ENCODE measurements at places on chromosomes 3 and 15.

GRCh38 chr3:69161587-69162307 lies 39.4 kb upstream of the LMOD3 start:
- DNase-seq: no peak

DNA sequence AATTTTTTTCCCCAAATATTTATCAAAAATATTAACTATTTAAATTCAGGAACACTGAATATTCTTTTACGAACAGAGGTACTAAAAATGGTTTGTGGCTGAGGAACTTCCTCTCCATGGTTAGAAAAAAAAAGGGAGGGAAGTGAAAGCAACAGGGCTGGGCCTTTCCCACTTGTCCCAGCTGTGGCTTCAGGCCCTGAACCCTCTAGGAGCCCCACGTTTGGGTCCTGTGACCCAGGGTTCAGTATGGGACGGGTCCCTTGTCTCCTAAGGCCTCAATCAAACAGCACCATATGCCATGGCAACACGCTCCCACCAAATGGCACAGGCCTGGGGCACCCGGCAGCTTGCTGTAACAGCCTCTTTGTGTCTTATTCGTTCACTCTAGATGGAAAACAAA lies 32.4 kb downstream of the POC1A start:
- DNase-seq: no peak

- no peak for DNase-seq
These were observed 1501.2 kb upstream of the CADM2 start for GRCh38 chr3:83457551-83457950.

GRCh38 chr15:60363903-60364611 lies 33.7 kb downstream of the ANXA2 start:
- no peak for DNase-seq

- DNase-seq: no peak
These were observed 168.5 kb upstream of the FAM3D start for GRCh38 chr3:58835086-58835485.

GRCh38 chr15:79724312-79724711 lies 172.5 kb downstream of the MTHFS start:
- no peak for DNase-seq

GRCh38 chr3:122003606-122004005 lies 18.4 kb downstream of the ILDR1 start:
- no peak for DNase-seq

DNA sequence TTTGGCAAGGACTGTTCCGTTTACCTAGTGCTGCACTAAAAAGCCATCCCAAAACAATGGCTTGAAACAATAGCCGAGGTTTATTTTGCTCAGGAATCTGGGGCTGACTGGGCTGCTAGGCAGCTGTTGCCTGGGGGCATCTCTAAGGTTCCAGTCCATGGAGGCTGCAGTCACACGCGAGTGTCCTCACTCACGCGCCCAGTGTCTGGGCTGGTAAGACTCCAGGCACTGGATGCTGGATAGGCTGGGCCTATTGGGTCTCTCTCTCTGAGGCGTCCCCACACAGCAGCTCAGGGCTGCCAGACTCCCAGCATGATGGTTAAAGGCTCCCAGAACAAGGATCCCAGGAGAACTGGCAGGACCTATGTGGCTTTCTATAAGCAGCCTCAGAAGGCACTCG lies 34.2 kb downstream of the ALS2CL start:
- DNase-seq: no peak

DNA sequence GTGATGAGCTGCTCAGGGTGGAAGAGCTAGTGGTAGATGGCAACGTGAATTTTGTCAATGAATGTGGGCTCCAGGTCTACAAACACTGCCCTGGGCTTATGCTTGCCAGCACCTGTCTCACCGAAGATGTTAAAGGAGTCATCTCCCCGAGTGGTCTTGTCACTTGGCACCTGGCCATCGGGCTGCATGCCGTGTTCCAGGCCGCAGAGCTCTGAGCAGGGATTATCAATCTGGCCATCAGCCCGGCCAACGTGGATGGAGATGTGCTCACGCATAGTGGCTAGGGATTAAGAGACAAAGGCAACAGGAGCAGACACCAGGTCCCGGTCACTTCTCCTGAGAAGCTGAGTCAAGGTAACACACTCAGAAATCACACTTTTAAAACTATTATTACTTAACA lies 54.8 kb upstream of the ACTC1 start:
- DNase-seq: no peak

DNA sequence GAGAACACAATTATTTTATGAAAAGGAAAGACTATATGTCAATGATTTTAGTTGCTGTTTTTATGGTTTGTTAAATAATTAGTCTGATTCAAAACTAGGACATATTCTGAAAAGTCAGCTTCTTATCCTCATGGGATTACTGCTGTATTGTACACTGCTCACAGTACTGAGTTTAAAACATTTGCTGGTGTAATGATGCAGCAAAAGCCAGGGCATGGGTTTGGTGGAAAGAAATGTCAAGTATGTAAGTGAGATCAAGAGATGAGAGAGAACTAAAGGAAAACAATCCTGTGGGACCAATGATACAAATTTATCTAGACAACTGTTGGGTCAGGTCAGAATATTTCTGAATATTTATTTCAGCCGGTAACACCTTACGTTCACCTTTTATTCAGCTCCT lies 210.1 kb upstream of the ARHGEF26 start:
- DNase-seq: no peak

- no peak for DNase-seq
These were observed 17.4 kb upstream of the ADPGK start for GRCh38 chr15:72800833-72801481.

GRCh38 chr15:34365836-34366235 lies 1.2 kb downstream of the LPCAT4 start:
- DNase-seq: no peak

- DNase-seq: no peak
These were observed 225.9 kb upstream of the GAP43 start for GRCh38 chr3:115397433-115397832.

DNA sequence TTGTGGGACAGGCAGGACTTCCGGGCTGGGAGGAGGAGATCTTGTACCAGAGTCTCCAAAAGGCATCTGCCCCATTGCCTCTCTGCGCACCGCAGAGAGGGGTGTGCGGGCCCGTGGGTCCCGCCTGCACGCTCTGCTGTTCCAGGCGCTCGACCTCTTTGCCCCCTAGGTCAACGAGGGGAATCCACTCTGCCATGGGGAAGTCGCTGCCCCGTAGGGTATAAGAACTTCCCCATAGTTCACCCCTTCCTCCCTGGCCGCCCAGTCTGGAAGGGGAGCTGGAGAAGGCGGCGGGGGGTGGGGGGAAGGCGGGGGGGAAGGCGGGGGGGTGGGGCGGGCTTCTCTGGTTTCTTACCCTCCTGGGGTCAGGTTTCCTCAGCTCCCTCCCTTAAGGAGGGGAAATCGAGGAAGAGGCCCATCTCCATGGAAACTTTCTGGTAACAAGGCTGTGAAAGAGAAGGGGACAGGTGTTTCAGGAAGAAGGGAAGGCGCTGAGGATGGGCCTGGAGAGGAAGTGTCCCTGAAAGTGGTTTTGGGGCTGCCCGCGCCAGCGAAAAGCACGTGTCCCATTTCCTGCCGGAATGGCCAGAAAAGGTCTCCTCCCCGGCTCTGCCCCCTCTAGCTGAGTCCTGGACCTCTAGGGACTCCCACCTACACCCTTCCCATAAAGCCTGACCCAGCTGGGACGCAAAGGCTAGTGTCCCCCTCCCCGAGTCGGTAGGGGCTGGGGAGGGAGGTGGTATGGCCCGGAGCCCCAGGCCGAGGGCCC lies 27.5 kb downstream of the NR1I2 start:
- DNase-seq: no peak

DNA sequence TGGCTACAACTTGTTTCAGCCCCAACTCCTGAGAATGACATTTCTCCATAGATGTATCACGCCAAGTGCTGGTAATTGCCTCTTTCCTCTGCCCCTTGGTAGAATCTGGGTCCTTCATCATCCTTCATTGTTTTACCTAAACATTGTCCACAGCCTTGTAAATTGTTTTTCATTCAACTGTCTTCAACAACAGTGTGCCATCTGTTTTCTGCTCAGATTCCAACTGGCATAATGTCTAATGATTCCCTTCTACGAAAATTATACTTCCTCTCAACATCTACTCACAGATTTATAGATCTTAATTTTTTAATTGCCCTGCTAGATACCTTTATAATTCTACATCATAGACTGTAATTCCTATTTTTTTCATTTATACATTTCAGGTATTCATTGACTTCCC lies 226.9 kb downstream of the TPRG1 start:
- no peak for DNase-seq

GRCh38 chr3:48215876-48216275 lies 7.4 kb upstream of the CAMP start:
- DNase-seq: no peak

DNA sequence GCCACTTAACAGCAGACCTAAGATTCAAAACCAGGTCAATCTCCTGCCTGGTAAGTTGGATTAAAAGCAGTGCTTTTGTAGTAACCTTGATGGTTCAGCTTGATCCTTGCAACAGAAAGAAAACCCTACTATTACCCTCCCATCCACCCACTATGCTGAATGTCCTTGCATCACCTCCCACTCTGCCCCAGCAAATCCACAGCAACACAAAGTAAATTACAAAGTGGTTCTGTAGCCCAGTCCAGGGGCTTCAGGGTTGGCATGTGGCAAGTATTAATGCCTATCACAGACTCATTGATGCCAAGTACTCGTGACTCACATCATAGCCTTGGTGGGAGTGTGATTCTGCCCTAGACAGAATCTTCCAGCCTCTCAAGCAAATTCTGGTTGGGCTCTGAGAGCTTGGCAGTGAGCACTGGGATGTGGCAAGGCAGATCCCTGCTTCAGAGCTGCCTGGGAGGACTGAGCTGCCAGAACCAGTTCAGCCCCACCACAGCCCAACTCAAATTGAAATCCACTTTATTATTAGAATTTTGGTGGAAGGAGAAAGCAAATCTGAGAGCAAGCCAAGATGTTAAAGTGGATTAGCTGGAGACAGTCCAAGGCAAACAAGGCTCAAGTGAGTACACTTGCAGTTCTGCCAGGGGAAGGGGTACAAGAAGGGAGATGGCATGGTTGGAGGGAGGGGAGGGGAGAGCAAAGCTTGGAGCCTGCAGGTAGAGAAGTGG lies 225.8 kb upstream of the UMPS start:
- DNase-seq: no peak

DNA sequence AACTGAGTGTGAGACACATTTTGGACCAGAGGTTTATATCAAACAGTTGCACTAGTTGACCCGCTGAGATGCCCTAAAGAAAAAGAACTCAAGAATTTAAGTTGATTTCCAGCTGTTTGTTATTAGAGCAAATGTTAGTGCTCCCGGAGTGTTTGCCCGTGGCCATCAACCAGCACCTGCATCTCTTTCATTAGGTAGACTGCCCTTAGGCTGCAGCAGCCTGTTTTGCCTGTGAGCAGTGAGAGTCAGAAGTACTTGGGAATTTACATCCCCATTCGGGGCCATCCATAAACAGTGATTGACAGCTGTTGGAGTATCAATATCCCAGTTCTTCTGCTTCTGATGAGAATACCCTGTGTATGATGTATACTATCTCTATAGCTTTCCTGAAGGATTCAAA lies 492.6 kb downstream of the RBMS3 start:
- no peak for DNase-seq

- DNase-seq: no peak
These were observed 847.4 kb downstream of the DIPK2A start for GRCh38 chr3:144818973-144819372.

DNA sequence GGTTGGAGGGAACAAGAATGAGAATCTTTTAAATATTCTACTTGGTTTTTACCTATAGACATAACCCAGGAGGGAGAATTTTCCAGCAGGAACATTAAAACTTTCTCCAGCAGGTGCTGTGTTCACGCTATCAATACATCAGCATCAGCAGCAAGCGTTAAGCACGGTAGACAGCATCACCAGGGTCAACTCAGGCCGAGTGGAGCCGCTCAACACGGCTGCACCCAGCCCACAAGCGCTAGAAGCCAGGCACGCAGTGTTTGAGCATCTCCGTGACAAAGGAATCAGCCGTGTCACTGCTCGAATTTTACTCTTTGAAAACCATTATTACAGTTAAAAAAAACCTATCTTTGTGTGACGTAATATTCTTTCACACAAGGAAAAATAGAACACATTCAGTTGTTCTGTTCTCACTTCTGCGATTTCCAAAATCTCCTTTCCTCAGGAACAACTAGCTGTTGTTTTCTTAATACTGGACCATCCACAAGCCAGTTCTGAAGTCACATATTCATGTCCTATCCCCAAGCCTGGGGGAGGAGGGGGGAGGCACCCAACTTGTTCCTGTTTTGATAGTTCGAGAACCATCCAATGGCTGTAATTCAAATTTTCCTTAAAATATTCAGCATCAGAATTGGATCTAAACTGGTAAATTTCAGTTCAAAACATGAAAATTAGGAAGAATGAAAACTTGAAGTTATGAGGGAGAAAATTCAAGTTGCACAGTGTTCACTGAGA lies 77.9 kb downstream of the ADAMTS17 start:
- DNase-seq: no peak

GRCh38 chr3:186818516-186818915 lies 12.2 kb upstream of the RFC4 start:
- DNase-seq: no peak

- no peak for DNase-seq
These were observed 29.2 kb downstream of the PLOD2 start for GRCh38 chr3:146131616-146132410.

DNA sequence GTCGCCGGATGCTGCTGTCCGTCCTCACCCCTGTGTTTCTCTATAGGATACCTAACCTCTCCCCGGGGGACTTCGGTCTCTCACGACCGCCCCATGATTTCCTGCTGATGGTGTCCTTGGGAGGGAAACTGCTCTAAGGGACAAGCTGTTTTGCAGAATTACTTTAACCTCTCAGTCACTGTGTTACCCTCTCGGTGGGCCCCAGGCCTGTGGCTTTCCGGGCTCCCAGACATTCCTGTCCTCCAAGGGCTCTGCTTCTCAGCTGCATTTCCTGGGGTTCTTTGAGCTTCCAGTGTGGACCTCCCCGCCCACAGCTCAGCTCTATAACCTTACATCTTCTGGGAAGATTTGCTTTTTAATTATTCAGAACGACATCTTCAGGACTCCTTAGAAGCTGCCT lies 40.9 kb downstream of the CHST2 start:
- no peak for DNase-seq

DNA sequence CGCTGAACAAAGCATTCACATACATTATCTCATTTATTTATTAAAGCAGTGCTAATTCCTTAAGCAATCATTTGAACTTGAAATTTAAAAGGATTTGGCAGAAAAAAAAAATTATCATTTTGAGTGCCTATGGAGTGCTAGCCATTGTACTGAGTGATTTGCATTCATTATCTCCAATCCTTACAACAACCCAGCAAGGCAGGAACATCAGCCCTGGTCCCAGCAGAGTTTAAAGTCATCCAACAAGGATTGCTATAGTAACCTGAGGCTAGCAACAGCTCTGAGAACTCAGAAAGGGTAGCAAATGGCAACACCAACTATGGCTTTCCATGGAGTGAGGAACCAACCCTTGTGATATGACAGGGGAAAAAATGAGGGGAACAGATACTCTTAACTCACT lies 237.6 kb upstream of the SETMAR start:
- DNase-seq: no peak

Measured in NCI-H1048 (cell line).